Fibroblast of mammary gland (primary cell): ENCODE measurements at places on chromosomes 5 and 9.
A peak's percentile ranks its signal among the peaks of the same experiment; 100 is the strongest.

GRCh38 chr5:6235726-6236125 is 142.6 kb downstream of the MED10 start:
- no peak for DNase-seq

DNA sequence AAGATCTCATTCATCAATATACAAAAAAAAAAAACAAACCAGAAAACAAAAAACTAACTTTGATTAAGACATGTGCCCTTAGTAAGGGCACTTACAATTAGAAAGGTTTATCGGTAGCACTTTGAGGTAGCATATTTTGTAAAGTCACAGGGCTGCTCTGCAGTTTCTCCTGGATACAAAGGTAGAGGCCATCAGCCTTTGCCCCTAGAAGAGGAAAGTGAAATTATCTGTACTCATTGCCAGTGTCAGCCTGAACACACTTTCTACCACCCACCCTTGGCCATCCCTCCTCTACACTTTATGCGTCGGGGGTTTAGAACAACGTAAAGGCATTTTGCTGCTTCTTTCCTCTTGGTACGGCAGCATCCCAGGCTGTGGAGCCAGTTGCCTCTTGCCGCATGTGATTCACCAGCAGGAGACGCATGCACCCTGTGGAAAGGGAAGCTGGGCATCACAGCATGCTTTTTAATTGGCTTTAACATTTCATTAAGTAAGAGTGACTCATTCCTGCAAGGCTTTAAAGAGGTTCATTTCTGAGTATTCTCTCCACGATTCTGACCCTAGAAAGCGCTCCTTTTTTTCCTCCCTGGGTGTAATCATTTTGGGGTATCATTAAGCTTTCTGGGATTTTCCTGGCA is 84.6 kb downstream of the CEMIP2 start:
- DNase-seq, result peak; percentile 60

GRCh38 chr9:6787793-6788161 is 30.0 kb downstream of the KDM4C start:
- no peak for DNase-seq

GRCh38 chr5:10315201-10315600 is 7.5 kb upstream of the CMBL start:
- DNase-seq, result no peak

- DNase-seq, result no peak
Observed at GRCh38 chr9:129777769-129778130, 24.9 kb upstream of the PTGES start.

- DNase-seq, result no peak
Observed at GRCh38 chr5:180636016-180636402, 13.4 kb downstream of the FLT4 start.

GRCh38 chr5:128636361-128636760 is 98.3 kb upstream of the FBN2 start:
- peak; percentile 49 for DNase-seq

DNA sequence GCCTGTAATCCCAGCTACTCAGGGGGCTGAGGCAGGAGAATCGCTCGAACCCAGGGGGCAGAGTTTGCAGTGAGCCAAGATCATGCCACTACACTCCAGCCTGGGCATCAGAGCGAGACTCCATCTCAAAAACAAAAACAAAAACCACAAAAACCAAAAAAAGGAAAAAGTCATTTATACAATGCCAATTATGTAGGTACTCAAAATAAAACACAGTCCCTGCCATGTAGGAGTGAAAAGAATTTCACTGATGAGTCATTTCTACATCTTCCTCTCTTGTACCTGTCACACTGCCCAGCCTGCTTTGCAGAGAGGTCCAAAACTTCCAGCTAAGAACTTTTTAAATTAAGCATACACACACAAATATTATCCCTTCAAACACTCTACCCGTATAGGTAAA is 215.8 kb downstream of the EPB41L4A start:
- no peak for DNase-seq

DNA sequence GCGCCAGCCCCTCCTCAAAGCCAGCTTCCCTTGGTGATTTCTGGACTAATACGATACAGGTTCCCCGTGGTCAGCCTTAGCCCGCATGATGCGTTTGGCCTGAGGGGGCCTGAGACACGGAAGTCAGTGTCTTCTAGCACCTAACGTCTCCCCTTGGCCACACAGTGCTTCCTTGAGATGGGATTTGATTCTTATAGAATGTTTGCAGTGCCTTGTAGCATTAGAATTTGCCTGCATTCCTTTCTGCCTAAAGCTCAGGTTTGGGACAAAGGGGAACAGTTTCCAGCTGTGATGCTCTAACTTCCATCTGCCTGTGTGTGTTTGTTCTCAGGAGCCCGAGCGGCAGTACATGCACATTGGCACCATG is 34.4 kb downstream of the CFAP90 start:
- DNase-seq, result no peak

DNA sequence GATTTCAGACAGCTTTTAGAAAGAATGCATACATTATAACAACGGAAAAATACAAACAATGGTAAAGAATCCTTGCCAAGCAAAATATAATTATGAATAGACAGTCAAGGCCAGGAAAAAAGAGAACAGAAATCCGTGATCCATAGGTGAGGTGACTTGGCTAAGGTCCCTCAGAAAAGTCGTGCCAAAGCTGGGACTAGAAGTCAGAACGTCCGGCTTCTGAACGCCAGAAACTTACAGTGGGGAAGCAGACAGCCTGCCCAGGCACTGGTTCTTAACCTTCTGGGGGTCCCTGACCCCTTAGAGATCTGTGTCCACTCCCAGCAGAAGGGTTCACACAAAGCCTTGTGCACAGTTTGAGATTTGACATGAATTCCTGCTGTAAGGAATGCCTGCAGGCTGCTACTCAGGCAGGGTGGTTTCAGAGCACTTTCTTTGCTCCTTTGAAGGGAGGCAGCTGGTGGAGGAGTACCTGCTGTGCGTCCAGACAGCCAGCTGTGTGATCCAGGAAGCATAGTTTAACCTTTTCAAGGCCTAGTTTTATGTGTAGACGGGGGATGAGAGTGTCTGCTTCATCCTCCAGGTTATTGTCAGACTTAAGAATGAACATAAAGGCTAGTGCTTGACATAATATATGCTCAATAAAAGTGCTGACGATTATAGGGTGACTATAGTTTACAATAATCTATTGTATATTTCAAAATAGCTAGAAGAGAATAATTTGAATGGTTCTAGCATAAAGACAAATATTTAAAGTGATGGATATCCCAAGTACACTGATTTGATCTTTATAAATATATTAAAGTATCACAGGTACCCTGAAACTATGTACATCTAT is 852 bp downstream of the ARHGEF37 start:
- DNase-seq, result no peak

DNA sequence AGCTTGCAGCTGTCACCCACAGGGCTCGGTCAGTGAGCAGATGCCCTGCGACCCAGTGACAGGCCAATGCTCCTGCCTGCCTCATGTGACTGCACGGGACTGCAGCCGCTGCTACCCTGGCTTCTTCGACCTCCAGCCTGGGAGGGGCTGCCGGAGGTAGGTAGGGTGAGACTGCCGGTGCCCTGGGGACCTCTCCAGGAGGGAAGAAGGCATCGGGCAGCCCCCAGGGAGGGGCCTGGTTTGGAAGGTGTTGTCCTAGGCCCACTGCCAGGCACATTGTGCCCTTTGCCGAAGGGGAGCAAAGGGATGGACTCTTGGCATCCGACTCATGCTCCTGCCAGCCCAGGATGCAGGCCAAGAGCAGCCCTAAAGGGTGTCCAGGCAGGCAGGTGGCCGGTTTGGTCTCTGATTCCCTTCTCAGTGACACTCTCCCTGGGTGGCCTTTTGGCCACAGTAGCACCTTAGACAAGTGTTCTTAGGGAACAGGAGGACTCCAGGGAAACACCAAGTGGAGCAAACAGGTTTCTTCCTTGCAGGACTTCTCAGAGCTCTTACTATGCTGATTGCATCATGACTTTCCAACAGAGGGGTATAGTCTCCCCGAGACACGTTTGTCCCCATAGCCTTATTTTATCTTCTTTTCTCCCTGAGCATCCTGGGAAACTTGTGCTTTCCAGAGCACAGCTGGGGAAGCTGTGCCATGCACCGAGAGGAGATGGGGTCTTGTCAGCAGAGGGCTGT is 28.1 kb upstream of the AIF1L start:
- DNase-seq, result no peak

DNA sequence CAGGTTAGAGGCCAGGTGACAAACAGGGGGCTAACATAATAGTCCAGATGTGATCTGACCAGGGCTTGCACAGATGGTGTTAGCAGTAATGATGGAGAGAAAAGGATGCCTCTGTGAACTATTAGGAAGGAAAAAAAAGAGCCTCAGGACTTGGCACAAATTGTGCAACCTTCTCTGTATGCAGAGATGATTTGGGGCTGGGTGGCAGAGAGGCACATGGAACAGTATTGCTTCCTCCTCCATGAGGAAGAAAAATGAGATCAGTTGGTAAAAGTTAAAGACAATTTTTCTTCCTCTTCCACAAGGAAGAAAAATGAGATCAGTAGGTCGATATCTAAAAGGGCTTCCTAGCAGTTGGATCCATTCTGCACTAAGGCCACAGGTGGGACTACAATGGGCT is 13.9 kb upstream of the ANXA6 start:
- no peak for DNase-seq

GRCh38 chr5:62268234-62268633 is 37.8 kb upstream of the KIF2A start:
- no peak for DNase-seq

DNA sequence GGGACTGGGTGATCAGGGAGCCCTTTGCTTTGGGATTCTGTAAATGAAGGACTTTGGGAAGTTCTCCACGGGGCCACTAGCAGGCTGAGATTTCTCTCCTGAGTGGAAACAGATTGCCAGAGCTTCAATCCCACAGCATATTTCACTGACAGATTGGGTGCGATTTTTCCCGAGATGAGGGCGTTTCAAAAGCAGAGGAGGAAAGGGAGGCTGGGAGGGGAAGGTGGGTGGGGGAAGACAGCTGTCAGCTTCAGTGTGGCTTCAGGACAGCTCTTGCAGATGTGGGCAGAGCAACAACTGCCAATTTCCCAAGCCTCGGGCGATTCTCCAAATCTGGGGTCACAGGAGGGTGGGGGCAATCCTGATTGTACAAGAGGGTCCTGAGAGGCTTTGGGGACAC is 258.5 kb upstream of the ADRA1B start:
- DNase-seq, result no peak

DNA sequence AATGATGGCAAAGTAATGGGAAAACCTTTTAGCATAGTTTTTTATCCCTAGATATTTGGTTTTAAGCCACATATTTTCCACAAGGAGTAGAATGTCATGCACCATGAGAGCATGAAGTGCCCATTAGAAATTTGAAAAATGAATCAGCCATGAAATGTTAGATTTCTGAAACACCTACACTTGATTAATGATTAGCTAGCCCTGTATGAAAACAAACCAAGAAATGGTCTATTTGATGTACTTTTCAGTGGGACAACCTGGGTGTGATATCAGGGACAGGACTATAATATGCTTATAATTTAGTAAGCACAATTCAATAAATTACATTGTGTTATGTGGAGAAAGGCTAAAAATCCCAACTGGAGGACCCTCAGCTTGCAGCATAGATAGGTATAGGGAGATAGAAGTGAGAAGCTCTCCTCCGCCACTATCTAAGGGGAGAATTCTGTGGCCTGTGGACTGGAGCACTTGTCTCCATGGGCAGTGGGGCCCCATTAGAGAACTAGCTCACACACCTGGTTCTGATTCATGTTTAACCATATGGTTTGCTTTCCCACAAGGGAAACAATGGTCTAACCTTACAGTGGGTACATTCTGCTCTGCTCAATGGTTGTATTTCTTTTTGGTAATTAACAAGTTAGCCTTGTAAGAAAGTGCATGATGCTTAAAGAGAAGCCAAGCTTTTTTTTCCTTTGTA is 35.2 kb downstream of the NUP214 start:
- no peak for DNase-seq

DNA sequence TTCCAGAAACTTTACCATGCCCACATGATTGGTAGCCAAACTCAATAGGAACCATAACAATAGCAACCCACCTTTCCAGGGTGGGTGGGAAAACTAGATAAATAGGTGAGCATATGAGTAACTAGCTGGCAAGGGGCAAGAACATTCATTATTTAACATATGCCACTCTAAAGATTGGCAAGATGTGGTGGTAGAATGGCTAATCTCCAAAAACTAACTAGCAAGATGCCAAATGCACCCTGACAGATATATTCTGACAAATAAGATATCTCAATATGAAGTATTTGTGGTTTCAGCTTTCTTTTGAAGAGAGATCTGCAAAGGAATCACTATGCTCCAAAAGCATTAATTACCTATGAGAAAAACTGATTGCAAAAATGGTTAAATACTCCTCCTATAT is 895.6 kb downstream of the TLE1 start:
- no peak for DNase-seq

DNA sequence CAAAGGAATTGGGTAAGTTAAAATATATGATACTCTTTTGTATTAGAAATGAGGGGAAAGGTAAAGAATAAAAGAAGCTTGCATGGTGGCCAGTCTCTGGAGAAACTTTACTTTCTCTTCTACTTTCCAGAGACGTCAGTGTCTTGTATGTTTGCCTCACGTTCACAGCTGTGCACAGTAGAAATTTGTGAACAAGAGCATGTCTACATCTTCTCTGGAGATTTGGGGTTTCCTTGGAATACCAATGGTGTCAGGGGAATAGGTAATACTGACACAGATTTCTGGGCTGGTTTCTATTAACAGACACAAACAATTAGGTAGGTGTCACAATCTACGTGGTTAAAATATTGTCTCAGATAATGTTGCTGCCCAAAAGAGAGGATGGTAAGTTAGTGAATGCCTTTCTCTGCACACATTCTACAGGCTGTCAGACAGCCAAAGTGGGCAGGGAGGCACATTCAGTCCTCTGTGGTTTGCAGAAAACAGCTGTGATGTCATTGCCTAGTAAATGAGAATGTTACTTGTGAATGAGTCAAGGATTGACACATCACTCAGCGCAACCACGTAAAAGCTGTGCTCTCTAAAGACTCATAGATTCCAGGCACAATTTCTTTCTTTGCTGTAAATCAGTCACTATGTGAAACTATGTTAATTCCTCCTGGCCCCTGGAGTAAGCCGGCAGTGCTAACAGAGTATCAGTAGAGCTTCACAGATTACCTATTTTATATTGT is 397.1 kb downstream of the MAN2A1 start:
- peak; percentile 100 for DNase-seq

- DNase-seq, result no peak
Observed at GRCh38 chr5:57414857-57415256, 67.8 kb downstream of the ACTBL2 start.

GRCh38 chr5:93890657-93891056 is 149.3 kb upstream of the POU5F2 start:
- DNase-seq, result no peak

DNA sequence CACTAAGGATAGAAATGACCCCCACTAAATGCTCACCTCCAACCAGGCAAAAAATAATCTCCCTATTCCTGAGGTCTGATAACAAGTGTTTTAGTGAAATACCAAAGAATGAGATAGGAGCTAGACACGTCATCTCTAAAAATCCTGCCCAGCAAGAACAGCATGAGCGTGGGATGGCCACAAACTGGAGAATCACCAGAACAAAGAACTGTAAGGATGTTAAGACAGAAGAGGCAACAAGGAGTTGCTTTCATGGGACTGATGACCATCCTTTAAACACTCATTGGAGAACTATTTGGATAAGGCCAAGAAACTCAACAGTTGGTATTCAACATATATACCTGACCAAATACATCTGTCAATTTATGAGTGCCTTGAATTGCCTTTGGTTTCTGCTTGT is 113.7 kb downstream of the RASEF start:
- no peak for DNase-seq
